ENCODE measurements at places on chromosomes 13 and 19.

DNA sequence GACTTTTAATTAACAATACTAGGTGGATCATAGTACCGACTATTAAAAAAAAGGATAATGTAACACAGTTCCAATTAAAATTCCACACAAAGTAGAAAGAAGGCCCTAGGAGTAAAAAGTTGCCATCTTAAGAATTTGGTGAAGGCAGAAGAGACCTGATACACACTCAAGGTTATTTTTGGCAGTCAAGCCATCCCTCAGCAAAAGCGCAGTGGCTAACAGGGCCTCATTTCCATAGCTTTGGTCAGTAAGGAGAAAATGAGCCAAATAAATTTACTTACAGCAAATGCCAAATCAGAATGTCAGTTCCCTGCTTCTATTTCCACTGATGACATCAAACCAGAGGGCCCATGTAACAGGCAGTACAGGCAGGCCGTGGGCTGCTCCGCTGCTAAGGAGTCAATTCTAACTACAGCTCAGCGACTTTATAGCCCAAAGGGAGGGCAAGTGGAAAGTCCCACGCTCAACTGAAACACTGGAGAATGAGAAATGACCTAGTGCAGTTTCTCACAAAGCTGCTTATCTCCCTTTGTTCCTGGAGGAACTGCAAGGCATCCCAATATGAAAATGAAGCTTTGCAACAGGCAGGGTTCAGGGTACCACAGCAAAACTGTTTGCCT, 6.3 kb downstream of the ARGLU1 start:
- no peak for DNase-seq

- peak; percentile 90 for DNase-seq
Observed at GRCh38 chr19:17333611-17334413, 843 bp downstream of the ANO8 start.

DNA sequence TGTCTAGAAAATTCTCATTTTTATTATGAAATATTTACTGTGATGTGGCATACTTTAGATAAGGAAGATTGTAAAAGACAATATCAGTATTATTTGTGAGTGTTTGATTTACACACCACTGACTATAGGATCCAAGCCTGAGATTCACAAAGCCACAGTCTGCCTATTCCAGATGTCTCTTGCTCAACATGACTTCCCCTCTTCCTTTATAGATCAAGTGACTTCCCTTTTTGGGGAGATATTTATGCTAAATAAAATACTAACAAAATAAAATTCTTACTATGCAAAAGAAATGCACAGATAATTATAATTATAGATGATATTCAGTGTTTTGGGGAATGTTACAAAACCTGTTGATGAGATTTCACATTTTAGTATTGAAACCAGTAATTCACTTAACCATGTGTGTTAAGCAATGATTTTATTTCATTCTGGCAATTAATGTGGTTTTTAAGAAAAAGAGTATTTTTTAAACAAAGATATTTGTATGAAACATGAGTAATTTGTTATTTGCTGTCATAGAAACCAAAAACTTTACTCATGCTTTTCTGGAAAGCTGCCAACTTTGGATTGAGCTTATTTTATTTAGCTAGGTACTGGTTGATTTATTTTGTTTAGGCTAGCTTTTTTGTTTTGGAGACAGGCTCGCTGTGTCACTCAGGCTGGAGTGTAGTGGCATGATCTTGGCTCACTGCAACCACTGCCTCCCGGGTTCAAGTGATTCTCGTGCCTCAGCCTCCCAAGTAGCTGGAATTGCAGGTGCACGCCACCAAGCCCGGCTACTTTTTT, 13.7 kb upstream of the GPR183 start:
- DNase-seq = peak; percentile 75

GRCh38 chr13:100364591-100364990, 224.0 kb downstream of the GGACT start:
- no peak for DNase-seq

GRCh38 chr13:70330697-70331361, 222.6 kb upstream of the KLHL1 start:
- no peak for DNase-seq

All from HL-60 (cell line).